Upper lobe of right lung (tissue), 1 donor: ENCODE measurements at places on chromosomes 16 and 17. TPM values are rescaled to one million over a fixed set of nuclear protein-coding genes. Genes with fewer than 3 reads are reported as not detected.

DNA sequence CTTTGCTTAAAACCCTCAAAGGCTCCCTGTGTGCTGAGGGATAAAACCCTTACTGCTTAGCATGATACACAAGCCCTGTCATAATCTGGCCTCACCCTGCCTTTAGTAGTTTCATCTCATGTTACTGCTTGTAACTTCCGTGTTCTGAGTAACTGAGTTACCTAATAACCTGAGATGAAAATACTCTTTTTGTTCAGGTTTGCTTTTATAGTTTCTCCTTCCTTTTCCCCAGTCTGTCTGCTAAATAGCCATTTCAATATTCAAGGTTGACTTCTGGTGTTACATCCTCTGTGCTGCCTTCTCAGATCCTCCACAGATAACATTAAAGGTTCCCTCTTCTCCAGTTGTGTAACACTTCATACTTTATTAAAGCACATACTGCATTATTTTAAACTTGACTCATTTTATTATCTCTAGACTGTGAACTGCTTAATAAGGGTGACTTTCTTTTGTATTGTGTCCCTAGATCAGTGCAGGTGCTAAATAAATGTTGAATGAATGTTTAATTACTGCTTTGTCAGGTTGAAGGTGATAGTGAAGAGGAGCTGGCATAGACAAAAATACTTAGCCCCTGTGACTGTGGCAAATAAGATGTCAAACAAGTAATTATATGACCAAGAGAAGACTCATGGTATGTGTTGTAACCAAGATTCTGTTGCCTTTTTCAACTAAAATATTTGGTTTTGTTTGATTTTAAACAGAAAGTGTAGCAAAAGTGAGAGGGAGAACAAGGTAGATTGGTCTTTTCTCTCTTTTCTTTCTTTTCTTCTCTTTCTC lies 47.8 kb downstream of the NFAT5 start:
- DNase-seq, result no peak

The OTOA gene
- 0.90 TPM for total RNA-seq

The KRTAP3-1 gene
- total RNA-seq, result not detected

DNA sequence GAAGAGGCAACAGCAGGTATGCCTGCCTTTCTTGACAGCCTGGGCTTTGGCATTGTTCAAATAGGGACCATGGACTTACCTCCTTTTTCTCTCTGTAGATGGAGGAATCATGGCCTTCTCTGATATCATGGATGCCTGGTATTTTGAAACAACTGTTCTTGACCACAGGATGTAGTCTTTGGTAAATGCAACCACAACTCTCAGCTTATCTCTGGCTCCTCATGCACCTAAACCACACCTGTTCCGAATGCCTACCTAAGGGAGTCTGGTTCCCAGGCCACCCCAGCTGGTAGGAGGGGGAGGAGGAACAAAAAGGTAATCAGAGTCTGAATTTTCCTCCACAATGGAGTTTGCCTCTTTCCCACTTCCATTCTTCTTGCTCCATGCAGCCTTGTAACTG lies 18.8 kb downstream of the CDK5RAP3 start:
- DNase-seq, result no peak

DNA sequence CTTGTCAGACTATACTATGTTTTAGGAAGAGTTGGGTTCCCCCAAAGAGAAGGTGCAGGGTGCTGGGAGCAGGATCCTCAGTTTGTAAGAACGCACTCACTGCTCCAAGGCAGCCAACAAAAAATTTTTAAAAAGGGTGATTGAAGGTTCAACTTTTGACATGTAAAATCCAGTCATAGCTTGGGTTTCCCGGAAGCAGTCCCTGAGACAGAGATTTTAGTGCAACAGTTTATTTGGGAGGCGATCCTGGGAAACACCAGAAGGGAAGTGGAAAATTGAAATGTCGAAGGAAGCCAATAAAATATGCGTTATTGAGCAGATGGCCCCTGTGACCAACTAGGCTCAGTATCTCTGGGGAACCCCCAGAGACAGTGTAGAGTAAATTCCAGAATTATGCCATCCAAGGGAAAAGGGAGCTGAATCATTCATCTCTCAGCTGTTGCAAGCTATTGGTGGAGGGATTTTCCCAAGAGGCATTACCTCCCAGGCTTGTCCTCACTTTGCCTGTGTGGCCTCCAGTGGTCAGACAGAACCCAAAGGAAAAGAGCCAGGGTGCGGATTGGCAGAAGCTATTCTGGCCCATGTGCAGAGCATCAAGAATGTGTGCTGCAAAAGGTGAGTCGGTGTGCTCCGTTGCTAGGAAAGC lies 72.9 kb downstream of the HS3ST3B1 start:
- no peak for DNase-seq
